MCF 10A (cell line): ENCODE measurements at places on chromosomes 2 and 18.

GRCh38 chr18:61803393-61803792 lies 89.4 kb downstream of the RNF152 start:
- no peak for DNase-seq

GRCh38 chr18:45316127-45316526 lies 299.1 kb upstream of the SLC14A2 start:
- DNase-seq: no peak

DNA sequence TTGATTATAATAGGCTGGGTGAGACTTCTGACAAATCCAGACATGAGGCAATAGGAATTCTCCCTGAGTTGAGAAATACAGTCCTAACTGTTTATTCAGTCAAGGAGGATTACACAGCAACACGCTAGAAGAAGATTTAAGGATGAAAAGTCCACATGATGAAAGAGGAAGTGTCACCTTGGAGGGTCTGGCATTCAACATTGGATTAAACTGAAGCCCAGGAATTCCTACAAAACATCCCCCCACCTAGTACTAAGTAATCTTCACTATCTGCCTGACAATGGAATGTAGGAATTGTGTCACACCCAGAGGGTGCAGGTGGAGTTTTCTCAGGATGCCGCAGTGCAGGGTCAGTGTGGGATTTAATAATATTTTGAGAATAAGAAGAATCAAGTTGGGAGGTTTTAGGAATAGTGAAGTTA lies 142.4 kb downstream of the SOCS6 start:
- peak; percentile 82 for DNase-seq

DNA sequence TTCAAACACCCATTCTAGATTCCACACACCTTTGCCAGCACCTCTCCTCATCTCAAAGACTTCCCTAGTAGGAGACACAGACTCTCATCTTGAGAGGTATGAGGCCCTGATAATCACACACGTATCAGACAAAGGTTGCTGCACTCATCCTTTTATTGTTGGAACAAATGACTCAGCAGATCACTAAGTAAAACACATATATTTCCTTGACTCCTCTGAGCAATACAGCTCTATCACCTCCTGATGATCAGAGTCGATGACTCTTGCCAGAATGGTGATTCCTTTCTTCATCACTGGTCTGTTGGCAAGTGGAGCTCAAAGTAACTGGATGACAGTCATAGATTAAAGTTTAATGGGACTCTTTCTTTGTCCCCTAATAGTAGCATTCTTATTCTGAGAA lies 1049.2 kb upstream of the ZEB2 start:
- peak; percentile 13 for DNase-seq

DNA sequence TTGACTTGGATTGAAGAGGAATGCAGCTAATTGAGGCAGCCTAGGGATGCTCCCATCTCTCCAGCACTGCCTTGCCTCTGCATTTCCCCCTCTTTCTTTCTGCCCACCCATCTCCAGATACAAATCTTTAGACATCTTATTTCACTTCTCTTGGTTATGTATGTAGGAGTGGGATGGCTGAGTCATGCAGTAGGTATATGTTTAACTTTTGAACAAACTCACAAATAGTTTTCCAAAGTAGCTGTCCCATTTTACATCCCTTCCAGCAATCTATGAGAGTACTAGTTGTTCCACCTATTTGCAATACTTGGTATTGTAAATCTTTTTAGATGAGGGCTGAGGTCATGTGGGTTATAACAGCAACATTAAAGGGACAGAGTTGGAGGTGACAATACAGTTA lies 329.9 kb downstream of the DYSF start:
- peak; percentile 13 for DNase-seq

- no peak for DNase-seq
Observed at GRCh38 chr2:28433935-28434599, 41.4 kb downstream of the FOSL2 start.

- DNase-seq: no peak
Observed at GRCh38 chr18:24022161-24022560, 7.6 kb downstream of the TTC39C start.

GRCh38 chr2:130843321-130843985 lies 6.7 kb downstream of the ARHGEF4 start:
- no peak for DNase-seq

GRCh38 chr18:72830109-72830508 lies 37.7 kb downstream of the NETO1 start:
- DNase-seq: peak; percentile 73

DNA sequence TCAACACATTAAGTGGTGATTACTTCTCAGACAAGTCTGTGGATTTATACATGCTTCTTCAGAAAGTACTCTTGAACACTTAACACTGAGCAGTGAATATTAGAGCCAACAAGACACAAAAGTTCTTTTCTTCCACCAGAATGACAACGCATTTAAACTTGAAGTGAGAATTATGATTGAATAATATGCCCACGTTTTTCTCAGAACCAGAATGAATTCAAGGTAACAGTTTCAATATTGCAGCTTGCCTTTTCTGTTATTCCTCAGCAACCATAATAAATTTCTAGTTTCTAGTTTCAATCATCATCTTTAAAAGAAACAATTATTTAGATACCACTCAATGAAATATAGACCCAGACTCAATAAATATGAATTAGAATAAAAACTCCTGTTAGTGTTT lies 547.0 kb downstream of the NUP35 start:
- DNase-seq: no peak

- DNase-seq: no peak
Observed at GRCh38 chr2:26649992-26650712, 9.0 kb upstream of the CIB4 start.

DNA sequence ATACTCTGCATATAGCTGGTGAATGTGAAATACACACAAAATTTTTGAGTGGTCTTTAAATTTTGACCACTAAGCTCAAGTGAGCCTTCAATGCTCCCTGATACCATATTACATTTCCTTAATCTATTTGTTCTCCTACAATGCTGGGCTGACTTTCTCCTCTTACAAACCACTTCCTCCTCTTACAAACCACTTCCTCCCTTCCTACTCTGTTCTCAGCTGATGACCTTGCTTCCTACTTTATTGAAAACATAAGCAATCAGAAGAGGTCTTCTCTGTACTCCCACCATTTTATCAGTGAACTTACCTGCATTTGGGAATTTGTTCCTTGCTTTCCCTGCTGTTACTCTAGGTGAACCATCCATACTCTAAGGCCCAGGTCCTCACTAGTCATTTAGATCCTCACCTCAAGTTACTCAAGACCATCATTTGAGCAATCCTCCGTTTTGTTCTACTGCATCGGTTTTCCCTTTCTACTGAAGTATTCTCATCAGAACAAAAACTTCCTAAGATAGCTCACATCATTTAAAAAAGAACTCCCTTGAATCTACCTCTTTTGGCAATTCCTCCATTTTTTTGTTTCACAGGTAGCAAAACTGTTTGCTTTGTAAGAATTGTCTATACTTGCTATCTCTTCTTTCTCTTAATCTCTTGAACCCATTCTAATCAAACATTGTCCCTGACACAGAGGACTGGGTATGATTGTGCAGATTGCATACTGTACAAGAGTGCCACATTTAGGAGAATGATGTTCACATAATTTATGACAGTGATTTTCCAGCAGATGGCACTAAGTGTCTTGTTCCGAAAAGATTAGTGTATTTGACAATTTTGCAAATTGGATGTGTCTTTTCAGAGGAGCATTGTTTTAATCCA lies 96.5 kb downstream of the EPB41L5 start:
- peak; percentile 65 for DNase-seq

DNA sequence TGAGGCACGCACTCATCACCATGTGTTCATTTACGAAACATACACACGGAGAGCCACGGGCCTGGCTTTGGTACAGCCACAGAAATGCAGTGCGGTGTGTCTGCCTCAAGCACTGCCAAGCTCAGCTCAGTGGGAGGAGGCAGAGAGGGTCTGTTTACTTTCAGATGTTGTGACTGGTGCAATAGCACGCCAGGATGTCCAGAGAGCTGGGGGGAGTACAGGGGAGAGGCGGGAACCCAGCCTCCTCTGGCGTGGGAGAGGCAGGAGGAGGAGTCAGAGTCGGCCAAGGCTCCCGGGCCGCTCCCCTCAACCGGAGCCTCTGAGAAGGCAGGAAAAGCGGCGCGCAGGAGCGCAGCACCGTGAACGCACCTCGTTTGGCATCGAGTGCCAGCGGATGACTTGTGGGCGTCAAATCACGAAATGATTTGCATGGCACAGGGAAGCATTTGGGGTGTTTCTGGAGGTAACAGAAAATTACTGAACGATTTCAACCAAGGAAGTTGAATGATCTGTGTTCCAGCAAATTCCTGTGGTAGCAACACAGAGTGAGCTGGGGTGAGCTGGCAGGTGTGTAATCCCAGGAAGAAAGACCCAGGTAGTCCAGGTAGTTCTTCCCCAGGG lies 143.0 kb downstream of the ZNF516 start:
- DNase-seq: peak; percentile 93

GRCh38 chr2:47313141-47313691 lies 89.7 kb upstream of the MSH2 start:
- peak; percentile 70 for DNase-seq

DNA sequence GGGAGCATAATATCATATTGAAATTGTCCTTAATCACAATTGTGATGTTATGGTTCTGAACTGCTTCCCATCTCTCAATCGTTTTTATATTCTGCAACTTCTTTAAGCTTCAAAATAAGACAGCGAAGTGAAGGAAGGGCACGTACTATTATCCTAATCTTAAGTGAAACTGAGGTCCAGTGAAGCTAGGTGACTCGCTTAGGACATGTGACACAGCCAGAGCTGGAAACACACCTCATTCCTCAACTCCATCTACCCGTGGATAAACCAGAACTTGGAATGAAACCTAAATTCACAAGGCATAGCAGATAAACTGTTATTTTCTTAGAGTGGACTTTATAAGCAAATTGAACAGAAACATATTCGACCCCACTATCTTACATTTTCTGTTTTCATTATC lies 191.2 kb upstream of the PXDN start:
- no peak for DNase-seq

GRCh38 chr2:127115471-127116199 lies 8.7 kb upstream of the BIN1 start:
- DNase-seq: no peak

DNA sequence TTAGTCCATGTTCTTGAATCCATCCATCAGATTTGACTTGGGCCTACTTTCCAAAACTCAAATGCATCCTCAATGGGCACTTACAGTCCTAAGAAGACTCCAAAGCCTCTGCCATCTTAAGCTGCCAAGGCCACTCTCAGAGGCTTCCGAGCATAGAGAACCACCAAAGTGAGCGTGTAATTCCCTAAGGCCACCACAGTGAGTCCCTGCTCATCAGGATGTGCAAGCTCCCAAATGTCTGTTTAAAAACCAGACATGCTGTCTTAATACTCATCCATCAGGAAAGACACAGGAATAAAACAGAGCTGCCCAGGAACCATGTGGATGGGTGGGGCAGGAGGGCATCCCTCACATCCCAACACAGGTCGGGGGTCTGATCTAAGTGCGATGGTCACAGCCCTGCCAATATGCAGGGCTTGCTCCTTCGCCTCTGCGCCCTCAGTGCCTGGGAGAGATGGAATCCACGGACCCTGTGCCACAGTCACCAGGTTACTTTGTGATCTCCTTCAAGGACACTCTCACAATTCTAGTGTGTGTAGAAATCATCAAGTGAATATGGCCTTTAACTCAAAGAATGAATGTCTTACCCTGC lies 80.4 kb downstream of the POLR1A start:
- no peak for DNase-seq
